NCI-H146 (cell line): ENCODE measurements at places on chromosomes 4 and X.

DNA sequence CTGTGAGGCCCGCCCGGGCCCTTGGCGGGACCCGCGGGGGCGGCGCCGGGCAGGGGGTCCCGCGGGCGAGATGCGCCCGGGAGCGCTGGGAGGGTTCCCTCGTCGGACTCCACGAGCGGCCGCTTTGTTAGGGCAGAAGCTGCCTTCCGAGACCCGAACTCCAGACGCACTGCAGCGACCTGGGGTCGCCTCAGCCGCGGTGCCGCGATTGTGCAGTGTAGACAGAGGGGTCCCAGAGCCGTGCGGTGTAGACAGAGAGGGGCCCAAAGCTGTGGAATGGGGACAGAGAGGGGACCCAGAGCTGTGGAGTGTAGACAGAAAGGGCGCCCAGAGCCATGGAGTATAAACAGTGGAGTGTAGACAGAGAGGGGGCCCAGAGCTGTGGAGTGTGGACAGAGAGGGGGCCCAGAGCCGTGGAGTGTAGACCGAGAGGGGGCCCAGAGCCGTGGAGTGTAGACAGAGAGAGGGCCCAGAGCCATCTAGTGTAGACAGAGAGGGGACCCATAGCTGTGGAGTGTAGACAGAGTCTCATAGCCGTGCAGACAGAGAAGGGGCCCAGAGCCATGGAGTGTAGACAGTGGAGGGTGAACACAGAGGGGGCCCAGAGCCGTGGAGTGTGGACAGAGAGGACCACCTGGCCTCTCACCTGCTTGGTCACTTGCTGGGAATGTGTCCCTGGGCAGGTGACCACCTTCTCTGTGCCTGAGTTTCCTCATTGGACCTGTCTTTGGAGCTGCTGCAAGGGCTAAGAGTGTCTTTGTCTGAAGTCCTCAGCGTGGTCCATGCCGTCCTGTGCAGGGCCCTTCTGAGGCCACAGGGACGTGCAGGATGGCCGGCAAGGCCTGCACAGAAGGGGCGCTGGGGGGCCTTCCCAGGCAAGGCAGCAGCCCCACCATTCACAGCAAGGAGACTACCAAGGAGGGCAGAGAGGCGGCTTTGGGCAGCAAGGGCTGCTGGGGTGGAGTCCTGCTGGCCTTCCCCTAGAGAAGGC, 875 bp downstream of the RGS12 start:
- no peak for DNase-seq

DNA sequence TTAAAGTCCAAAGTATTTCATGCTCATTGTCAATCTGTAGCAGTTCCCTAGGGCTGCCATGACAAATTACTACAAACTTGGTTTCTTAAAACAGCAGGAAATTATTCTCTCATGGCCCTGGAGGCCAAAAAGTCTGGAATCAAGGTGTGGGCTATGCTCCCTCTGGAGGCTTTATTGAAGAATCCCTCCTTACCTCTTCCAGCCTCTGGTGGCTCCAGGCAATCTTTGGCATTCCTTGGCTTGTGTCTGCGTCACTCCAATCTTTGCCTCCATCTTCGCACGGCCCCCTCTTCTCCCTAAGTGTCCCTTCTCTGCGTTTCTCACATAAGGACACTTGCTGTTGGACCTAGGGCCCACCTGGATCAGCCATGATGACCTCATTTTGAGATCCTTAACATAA, 170.4 kb downstream of the SMIM20 start:
- no peak for DNase-seq

GRCh38 chr4:16652732-16653305, 245.6 kb downstream of the LDB2 start:
- no peak for DNase-seq

GRCh38 chrX:106481341-106481740, 130.4 kb upstream of the RADX start:
- peak; percentile 3 for DNase-seq

DNA sequence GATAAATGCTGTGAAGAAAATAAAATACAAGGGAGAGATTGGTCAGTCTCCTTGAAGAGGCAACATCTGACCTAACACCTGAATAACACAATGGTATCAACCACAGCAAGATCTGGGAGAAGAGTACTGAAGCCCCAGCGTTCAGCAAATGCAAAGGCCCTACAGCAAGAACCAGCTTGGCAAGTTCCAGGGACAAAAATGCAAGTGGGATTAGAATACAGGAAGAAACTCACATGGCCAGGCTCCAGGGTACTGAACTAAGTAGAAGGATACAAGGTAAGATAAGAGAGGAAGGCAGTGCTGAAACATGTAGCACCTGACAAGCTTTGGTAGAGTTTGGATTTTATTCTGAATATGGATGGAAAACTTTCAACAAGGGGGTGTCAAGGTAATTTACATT, 3.6 kb downstream of the SMIM14 start:
- no peak for DNase-seq

DNA sequence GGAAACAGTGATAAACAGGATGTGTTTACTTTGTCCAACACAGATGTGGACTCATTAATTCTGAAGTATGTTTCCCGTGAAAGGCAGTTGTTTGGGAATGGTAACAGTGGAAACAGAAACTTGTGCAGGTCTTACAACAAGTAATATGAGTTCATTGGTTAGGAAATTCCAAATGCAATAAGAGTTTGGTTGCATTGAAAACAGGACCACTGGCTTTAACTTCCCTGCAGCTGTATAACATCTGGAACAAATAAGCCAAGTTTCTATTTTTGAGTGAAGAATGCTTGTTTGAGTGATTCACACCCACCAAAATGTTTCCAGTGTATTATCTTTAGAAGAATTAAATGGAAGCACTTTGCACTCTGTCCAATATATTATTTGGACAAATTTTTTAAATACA, 82.4 kb upstream of the BMP3 start:
- no peak for DNase-seq

- peak; percentile 38 for DNase-seq
These were observed 28.5 kb downstream of the TRIM2 start for GRCh38 chr4:153232768-153233167.

DNA sequence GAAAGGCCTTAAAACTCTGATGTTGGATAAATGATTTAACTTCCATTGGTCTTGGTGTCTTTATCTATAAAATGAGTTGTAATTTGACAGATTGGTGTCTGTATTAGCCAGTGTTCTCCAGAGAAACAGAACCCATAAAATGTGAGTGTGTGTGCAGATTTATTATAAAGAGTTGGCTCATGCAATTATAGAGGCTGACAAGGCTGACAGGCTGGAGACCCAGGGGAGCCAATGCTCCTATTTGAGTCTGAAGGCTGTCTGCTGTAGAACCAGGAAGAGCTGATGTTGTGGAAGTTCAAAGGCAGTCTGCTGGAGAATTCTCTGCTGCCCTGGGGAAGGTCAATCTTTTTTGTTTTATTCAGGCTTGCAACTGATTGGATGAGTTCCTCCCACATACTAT, 131.7 kb downstream of the SLC4A4 start:
- DNase-seq: no peak

DNA sequence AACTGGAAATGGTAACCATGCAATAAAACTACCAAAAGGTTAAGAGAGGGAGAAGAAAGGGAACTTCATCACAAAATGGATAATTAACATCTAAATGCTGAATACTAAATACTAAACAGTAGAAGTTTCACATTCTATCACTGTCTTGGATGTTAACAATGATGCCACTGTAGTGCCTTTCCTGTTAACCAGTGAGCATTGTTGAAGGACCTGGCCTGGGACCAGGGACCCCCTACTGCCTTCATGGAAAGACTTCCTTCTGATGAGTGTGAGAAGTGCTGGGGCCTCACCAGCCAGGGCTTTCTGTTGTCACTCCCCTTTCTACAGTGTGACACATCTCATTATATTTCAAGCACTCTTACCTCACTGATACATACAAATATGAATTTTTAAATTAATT, 739.3 kb upstream of the FTHL17 start:
- no peak for DNase-seq

GRCh38 chrX:21905953-21906352, 34.6 kb upstream of the SMS start:
- peak; percentile 31 for DNase-seq

- DNase-seq: no peak
These were observed 631.6 kb downstream of the SPRY1 start for GRCh38 chr4:124028182-124028581.
